ENCODE measurements at places on chromosomes 2 and 18.

GRCh38 chr2:74281141-74281975 lies 61.9 kb downstream of the SLC4A5 start:
- DNase-seq: no peak

GRCh38 chr2:95296011-95296410 lies 1.1 kb upstream of the KCNIP3 start:
- DNase-seq: no peak

DNA sequence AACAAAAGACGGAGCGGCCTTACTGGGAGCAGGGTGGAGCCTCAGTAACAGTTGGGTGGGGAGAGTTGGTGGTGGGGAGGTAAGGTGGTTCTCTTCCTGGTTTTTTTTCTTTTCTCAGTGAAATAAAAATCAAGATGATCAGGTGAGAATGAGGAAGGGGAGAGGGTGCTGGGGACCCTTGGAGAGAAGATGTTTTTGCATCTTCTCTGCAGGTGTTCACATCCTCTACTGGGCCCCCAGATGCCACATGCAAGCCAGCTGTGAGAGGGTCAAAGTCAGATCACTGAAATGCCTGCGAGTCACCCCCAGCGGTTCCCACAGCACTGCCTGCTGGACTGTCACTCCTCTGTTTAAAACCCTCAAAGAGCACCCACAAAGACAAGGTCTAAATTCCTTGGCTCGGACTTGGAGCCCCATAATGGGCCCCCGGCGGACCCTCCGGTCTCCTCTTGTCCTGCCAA lies 69.8 kb upstream of the FHL2 start:
- DNase-seq: no peak

- DNase-seq: no peak
Measured at GRCh38 chr2:184879671-184880070, 281.3 kb downstream of the ZNF804A start.

DNA sequence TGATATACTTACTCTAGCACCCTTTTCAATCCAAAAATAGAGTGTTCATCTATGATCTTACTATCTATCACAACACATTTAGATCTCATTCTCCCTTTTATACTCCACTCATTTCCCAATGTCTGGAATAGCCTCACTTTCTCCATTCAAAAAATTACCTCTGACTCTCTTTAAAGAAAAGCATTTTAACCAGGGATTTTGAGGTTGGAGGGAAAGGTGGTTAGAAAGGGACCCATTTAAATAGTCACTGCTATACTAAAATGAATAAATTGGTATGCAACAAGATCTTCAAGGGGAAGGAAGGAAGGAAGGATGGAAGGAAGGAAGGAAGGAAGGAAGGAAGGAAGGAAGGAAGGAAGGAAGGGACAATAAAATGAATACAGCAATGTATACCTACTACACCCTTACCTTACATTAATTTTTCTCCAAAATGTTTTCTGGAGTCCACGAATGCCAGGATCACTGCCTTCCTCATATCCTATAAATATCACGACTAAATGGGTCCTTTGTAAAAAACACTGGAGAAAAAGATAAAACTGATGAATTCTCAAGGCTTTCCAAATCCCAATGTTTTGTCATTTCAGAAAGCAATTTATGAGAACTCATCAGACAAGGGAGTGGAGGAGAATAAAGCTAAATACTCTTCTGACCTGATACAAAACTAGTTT lies 202.7 kb downstream of the ZEB2 start:
- DNase-seq: no peak

DNA sequence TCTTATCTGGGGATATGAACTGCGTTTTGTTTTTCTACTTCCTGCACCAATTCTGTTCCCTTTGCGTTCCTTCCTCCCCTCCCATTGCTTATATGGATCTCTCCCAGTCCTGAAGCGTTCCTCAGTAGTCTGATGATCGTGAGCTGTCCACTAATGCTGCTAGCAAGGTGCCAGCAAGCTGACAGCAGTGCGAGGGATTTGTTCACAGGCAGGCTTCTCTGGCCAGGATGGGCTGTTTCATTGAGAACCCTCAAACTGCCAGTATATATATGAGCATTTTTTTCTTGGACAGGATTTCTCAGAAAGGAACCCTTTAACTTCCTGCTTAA lies 40.1 kb downstream of the GTF3C3 start:
- DNase-seq: no peak

GRCh38 chr2:42035241-42035640 lies 12.6 kb upstream of the PKDCC start:
- no peak for DNase-seq

GRCh38 chr2:226017107-226017506 lies 617.6 kb downstream of the NYAP2 start:
- DNase-seq: no peak

GRCh38 chr2:95289253-95289652 lies 7.9 kb upstream of the KCNIP3 start:
- no peak for DNase-seq

DNA sequence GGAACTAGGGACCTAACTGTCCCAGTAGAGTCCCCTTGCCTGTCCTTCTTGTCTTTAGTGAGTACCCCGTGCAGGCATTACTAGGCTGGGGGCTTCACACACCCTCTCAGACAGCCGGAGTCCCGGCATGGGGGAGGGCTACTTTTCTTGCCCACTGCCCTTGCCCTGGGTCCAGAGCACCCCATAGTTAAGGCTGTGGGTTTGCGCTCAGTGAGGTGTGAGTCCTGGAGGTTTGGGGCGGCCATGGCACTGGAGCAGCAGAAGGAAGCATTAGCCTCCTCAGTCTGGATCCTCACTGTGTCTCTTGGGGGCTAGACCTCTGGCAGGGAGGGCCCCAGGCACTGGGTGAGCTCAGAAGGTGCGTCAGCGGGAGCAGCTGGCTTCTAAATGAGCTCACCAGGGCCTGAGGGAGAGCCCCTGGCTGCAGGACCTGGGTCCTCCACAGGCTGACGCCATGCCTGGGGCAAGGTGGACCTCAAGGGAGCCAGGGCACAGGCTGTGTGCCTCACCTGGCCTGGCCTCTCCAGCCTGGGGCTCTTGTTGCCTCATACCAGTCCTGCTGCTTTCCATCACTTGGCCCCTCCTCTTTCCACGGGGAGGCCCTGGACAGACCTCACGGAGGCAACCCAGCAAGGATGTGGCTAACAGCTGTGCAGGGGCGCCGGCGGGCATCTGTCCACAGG lies 27.4 kb downstream of the HS6ST1 start:
- DNase-seq: no peak

GRCh38 chr18:77995593-77995992 lies 745.9 kb downstream of the GALR1 start:
- DNase-seq: no peak

DNA sequence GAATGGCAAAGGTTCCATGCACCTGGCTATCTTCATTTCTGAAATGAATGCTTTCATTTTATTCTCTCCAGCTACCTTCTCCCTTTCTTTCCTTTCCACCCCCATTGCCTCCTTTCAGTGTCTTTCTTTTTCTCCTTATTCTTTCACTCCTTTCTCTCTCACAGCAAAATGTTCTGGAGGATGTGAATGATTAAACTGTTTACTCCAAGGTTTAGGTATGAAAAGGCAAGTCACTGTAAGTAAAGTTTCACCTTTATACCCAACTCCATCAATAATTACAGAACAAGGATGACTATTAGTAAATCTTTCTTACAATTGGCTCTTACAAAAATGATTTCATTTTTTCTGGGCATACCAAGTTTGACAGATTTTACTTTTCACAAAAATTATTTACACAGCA lies 4.3 kb downstream of the PAX8 start:
- no peak for DNase-seq

DNA sequence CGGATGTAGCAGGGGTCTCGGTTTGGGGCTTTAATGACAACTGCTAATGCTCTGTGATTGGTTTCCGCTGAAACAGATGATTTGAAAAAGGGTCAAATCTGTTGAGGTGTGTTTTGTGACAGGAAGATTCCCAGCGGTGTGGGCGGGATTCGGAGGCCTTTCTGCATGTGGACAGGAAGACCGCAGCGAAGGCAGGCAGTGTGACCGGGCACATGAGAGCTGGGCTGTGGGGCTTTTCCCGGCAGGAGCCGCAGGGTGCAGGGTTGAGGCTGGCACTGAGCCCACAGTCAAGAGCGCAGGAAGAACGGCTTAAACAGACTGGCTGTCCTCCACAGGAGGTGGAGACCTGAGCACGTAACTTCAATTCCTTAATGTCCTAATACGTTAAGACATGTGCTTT lies 180.0 kb upstream of the TPO start:
- DNase-seq: no peak

DNA sequence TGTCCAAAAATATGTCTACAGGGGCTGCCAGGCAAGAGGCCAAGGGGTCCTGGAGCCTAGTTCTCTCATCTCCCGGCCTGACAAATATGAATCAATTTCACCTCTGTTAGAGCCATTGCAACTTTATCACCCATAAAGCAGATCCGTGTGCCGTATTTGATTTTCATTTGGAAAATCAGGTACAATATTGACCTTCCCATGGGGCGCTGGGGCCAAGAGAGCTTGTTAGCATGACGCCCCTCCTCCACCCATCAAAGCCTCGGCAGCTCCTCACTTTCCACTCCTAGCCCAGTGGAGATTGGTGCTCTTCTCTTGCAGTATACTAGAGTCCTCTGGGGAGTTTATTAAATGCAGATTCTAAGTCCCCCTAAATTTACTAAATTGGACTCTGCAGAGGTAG lies 96.8 kb downstream of the CAPN13 start:
- DNase-seq: no peak

DNA sequence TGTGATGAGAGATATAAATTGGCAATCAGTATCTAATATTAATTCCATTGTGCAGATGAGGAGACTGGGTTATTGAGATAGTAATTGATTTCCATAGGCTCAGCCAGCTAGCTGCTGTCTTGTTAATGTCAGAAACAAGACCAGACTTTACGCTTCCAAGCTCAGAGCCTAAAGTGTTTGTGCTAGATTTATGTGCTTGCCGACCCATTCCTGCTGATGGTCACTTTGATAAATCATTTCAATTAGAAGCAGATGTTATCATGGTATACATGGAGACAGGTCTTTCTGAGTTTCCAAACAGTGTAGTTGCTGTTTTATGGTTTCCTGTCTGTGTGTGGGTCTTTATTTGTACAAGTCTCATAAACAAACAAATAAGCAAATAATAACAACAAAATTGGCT lies 92.8 kb downstream of the AQP4 start:
- no peak for DNase-seq

DNA sequence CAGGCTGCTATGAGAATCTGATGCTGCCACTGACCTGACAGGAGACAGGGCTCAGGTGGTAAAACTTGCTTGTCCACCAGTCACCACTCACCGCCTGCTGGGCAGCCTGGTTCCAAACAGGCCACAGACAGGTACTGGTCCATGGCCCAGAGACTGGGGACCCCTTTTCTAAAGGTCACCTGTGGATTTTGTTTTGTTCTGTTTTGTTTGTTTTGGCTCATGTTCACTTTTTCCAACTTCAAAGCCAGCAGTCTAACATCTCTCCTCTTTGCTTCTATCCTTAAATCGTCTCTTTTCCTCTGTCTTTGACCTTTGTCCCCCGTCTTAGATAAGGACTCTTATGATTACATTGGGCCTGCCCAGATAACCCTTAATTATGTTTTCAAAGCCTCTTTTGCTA lies 3.3 kb upstream of the CERKL start:
- no peak for DNase-seq

GRCh38 chr2:176650104-176650837 lies 381.0 kb downstream of the MTX2 start:
- no peak for DNase-seq

DNA sequence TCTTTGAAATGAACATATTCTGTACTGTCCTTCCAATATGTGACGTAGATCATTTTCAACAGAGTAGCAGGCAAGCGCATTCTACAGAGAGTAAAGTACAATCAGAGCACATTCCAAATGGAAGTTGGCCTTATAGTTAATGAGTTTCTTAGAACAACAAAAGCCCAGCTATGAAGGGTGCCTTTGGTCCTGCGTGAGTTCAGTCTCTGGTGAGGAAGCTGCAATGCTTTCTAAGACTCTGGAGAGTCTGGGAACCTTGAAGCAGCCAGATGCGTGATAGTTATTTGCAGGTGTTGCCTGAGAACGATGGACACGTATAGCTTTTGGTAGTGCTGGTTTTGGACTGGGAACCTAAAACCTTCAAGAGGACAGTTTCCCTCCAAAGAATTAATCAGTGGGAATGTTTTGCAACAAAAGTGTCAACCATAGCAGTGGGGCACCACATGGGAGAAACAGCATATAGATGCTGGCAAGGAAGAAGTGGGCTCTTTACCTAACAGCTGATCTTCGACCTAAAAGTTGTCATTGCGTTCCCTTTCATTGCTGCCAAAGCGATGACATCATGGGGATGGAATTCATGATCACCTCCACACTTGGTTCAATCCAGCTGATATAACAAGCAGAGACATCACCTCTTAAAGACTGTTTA lies 9.3 kb upstream of the SNORC start:
- DNase-seq: no peak

GRCh38 chr2:37366773-37367172 lies 22.3 kb downstream of the QPCT start:
- DNase-seq: no peak

DNA sequence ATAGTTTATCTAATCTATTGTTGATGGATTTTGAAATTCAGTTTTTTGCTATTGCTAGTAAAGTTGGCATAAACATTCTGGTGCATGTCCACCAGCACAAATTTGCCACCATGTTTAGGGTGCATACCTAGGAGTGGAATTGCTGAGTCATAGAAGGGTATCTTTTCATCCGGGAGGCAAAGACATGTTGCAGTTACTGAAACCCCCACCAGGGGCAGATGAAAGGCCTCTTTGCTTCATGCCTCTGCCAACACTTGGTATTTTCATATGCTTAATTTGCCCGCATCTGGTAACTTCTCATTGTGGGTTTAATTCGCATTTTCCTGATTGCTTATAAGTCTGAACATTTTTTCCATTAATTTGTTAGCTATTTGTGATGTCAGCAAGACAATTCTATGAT lies 8.2 kb downstream of the DCC start:
- DNase-seq: no peak

GRCh38 chr2:219168526-219168925 lies 1.3 kb downstream of the SLC23A3 start:
- DNase-seq: no peak

GRCh38 chr2:199977984-199978415 lies 22.6 kb downstream of the MAIP1 start:
- peak; percentile 64 for DNase-seq

Data from GM12878 (cell line).